ENCODE measurements at places on chromosomes 13 and 19.
A peak's percentile ranks its signal among the peaks of the same experiment; 100 is the strongest.

DNA sequence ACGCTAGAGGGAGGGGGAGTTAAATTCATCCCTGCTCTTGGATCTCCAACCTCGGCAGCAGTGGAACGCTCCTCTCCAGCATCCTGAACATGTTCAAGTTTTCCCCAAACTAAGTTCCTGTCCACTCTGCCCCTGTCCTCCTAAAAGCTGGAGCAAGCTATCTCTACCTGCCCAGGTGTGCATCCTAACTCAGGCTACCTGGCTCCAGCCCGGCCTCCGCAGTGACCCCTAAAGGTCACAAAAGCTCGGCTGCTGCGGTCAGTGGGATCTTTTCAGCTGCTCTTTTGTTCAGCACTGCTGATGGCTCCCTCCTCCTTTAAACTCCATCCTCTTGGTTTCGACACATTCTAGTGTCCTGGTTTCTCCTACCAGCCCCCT is 1.4 kb downstream of the DCUN1D2 start:
- no peak for DNase-seq

DNA sequence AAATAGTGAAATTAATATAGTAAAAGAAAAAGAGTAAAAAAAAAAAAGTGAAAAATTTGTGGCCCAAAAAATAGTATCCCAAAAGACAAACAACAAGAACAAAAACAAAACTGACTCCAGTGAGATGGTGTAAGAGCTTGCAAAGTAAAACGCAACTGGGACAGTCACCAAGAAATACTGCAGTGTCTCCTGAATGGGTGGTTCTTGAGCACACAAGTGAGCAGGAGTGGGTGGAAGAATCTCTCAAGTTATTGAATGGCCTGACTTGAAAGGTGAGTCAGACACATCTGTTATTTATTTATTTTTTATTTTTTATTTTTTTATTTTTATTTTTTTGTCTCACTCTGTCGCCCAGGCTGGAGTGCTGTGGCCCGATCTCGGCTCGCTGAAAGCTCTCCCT is 1.9 kb downstream of the ZNF493 start:
- DNase-seq: no peak

GRCh38 chr13:27797228-27797624 is 4.9 kb downstream of the GSX1 start:
- no peak for DNase-seq

GRCh38 chr19:49614096-49614833 is 23.3 kb downstream of the PRR12 start:
- no peak for DNase-seq

GRCh38 chr19:51036519-51036918 is 1.7 kb upstream of the KLK12 start:
- no peak for DNase-seq

GRCh38 chr19:29485293-29485692 is 40.5 kb upstream of the VSTM2B start:
- DNase-seq: no peak

DNA sequence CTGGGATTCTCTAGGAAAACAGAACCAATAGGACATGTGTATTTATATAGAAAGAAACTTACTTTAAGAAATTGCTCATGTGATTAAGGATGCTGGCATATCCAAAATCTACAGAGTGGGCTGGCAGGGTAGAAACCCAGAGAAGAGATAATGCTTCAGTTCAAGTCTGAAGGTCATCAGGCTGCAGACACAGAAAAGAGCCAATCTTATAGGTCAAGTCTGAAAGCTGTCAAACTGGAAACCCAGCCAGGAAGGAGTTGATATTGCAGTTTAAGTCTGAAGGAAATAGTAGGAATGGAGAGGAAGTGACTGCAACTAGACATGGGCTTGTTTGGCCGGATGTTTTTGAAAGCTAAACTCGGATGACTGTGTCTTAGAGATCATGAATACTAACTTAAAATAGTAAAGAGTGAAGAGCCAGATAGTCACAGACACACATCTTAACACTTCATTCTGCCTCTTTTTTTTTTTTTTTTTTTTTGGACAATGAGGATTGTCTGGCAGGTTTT is 125.3 kb upstream of the GPC6 start:
- no peak for DNase-seq

DNA sequence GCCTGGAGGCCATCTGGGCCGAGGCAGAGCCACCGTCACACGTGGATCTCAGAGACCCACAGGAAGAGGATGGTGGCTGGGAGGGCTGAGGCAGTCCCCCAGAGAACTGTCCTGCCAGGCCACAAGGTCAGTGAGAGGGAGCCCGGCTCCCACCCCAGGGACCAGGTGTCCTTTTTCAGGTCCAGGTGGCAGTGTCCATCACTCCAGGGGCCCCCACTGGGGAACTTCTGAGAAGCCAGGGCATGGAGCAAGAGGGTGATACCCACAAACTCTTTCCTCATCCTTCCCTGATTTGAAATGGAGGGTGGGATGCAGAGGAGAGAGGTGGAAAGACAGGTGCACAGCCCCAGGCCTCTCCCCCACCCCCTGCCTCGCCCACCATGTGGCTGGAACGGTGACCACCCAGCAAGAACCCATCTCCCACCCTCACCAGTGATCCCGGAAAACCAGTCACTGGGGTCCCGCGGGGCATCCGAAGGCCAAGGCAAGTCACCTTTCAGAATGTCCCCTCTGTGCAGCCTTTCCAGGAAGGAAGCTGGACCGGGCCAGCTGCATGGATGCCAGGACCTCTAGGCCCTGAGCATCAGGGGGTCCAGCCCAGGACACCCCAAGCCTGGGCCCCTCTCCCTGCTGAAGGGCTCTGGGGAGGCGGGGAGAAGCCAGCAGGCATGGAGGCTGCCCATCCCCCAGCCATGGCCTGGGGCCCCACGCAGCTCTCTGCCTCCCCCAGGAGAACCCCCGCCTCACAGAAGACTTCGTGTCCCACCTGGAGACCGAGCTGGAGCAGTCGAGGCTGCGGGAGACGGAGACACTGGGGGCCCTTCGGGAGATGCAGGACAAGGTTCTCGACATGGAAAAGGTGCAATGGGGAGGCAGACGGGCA is 14.1 kb downstream of the PRR36 start:
- no peak for DNase-seq

DNA sequence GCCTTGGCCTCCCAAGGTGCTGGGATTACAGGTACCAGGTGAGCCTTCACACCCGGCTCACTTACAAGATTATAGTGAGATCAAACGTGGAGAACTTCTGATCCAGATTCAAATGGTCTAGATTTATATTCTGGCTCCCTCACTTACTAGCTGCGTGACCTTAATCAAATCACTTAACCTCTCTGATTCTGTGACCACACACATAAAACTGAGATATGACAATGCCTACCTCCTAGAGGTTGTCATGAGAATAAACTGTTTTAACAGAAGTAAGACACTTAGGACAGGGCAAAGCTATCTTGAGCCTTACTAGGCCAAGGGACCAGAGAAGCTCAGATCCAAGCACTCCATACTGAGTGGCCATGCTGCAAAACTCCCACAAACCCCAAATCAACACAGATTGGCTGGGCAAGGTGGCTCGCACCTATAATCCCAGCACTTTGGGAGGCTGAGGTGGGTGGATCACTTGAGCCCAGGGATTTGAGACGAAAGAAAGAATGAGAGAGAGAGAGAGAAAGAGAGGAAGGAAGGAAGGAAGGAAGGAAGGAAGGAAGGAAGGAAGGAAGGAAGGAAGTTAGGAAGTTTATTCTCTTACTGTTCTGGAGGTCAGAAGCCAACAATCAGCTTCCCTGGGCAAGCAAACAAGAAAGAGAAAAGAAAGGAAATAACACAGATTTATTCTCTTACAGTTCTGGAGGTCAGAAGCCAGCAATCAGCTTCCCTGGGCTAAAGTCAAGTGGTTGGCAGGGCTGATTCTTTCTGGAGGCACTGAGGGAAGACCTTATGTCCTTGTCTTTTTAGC is 46.1 kb upstream of the MAP3K10 start:
- no peak for DNase-seq

- DNase-seq: no peak
Observed at GRCh38 chr19:53091413-53092254, 11.6 kb downstream of the ZNF160 start.

GRCh38 chr19:30890033-30890432 is 459.2 kb downstream of the TSHZ3 start:
- DNase-seq: no peak

DNA sequence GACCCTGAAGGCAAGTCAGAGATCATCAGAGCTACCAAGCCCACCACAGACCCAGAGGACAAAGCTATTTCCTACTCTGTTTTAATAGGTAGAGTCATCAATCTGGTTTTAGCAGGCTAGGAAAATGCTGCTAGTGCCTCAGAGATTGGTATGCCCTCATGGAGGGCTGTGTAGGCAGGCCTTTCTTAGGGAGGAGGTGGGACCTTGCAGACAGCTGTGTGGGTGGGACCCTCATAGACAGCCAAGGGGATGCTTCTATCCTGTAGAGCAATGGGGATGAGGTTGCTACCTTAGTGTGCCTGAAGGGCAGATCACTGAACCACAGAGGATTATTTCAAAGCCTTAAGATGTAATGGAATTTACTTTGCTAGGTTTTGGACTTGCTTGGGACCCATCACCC is 534.9 kb upstream of the KLF12 start:
- DNase-seq: no peak

- peak; percentile 61 for DNase-seq
Observed at GRCh38 chr19:1503089-1503924, 9.5 kb downstream of the ADAMTSL5 start.

DNA sequence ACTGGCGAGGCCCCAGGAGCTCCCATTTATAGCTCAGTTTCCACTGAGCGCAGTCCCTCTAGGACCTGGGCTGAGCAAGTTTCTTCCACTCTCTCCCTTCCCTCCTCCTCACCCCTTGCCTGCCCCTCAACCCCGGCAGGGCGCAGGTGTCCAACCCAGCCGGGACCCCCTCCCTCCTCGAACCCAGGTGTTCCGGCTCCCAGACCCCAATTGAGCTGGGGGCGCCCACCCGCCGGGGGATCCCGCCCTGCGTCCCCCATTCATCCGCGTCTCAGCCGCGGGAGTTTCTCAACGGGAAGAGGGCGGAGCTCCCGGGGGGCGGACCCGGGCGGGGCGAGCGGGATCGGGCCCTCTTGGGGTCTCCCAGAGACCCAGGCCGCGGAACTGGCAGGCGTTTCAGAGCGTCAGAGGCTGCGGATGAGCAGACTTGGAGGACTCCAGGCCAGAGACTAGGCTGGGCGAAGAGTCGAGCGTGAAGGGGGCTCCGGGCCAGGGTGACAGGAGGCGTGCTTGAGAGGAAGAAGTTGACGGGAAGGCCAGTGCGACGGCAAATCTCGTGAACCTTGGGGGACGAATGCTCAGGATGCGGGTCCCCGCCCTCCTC is at the start of gene KIRREL2:
Gene KIRREL2, plus strand, starts transcription at position 366 of the 604 bp plus-strand sequence. Its CDS starts 209 bp downstream, at position 575.
- peak; percentile 17 for DNase-seq

- DNase-seq: no peak
Observed at GRCh38 chr13:73933795-73934194, 200.4 kb downstream of the KLF12 start.

DNA sequence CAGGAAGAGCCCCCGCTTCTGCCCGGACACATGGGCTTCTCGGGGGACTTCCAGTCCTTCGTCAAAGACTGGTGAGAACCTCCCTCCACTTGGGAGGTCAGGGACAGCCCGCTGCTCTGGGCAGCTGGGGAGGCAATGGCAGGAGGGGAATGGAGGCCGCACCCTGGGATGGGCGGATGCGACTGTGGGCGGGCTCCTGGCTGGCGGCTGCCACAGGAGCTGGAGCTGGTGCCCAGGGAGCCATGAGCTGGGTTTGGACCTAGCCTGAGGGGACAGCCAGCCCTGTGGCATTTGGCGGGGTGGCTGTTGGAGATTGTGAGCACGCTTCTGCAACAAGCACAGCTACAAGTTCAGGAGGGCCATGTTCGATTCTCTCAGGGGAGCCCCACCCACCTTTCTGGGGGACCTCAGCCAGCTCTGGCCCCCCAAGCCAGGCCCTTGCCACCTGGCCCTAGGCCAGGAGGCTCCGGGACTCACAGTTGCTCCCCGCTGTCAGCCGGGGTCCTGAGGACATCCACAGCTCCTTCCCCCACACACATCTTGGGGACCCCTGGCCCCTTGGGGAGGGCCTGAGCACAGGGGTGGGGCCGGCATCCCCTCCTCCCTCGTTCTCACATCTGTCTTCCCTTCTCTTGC is 3.0 kb upstream of the TGFBR3L start:
- no peak for DNase-seq

DNA sequence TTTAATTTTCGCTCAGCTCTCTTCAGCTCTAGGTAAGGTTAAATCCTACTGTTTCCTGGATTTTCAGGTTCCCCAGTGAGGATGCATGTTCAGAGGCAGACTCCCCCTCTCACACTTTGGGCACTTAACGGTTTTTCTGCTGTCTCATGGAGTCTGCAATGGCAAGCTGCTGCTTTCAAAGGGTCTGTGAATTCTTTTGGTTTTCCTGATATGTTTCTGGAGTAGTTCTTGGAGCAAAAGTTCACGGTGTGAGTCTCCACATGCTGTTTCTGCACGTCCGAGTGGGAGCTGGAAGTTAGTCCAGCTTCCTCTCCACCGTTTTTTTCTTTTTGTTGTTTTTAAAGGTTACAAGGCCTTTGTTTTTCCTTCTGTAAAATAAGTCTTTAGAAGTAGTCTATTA is 35.4 kb downstream of the DNAJC15 start:
- no peak for DNase-seq

GRCh38 chr19:48271531-48272151 is 1.8 kb downstream of the ZNF114 start:
- no peak for DNase-seq

- DNase-seq: no peak
Observed at GRCh38 chr13:29304148-29304547, 291.3 kb downstream of the SLC7A1 start.

GRCh38 chr19:48321622-48322591 is 3.4 kb upstream of the EMP3 start:
- DNase-seq: peak; percentile 96

- no peak for DNase-seq
Observed at GRCh38 chr19:46481223-46481848, 10.0 kb upstream of the PNMA8A start.

DNA sequence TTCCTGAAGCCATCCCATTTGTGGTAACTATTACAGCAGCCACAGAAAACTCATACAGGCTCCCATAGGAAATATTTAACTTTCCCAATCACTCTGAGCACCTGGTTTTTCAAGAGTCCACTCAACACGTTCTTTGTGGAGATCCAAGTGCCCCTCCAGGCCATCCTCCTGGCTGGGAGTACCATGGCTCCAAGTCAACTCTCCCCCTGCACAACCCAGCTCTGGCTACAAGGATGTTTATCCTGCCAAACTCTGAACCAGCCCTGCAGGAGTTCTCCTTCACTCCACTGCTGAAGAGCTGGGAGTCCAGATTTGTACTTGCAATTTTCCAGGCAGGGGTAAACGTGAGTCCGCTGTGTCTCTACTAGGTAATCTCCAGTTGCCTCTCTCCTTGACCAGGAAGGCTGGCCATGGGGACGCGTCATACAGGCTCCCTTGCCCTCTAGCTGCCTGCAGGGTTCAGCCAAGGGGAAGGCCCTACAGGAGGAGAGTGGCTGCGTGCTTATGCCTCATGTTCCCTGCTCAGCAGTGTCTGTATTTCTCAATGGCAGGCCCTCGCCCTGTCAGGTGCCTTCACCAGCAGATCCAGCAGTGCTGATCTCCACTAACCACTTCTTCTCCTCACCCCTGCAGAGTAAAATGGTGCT is 29.9 kb upstream of the ARGLU1 start:
- DNase-seq: no peak

Data from stimulated activated naive CD4-positive, alpha-beta T cell treated with Interleukin-2 at 50 U/mL for 16 hours (primary cell).